ENCODE measurements at places on chromosomes 1 and 21. TPM values are rescaled to one million over a fixed set of nuclear protein-coding genes. Genes with fewer than 3 reads are reported as not detected.

GRCh38 chr1:15406614-15407559 is 2.8 kb upstream of the EFHD2 start:
- no peaks in the 10 kb centered on the region for H3K36me3 ChIP-seq
- no peak overlapping the region for H3K4me3 ChIP-seq
- no peaks in the 10 kb centered on the region for H3K27me3 ChIP-seq
- DNase-seq = peak; percentile 64
- no peak overlapping the region for H3K27ac ChIP-seq

Gene FCGR1A
- 0.64 TPM for polyA plus RNA-seq

GRCh38 chr1:229508823-229509337 is 739 bp upstream of the NUP133 start:
- peak overlapping the region; percentile 98 for H3K27ac ChIP-seq
- H3K36me3 ChIP-seq = peaks cover 6% of the 10 kb centered on the region
- H3K27me3 ChIP-seq = no peaks in the 10 kb centered on the region
- H3K4me3 ChIP-seq = peak overlapping the region; percentile 79
- peaks cover 7% of the 10 kb centered on the region for H3K4me1 ChIP-seq

Gene F13B
- polyA plus RNA-seq = not detected

Gene VAV3
- polyA plus RNA-seq = 0.75 TPM

GRCh38 chr1:5681654-5682053 is 310.6 kb downstream of the NPHP4 start:
- no peaks in the 10 kb centered on the region for H3K27me3 ChIP-seq
- no peak for DNase-seq
- H3K4me1 ChIP-seq = no peaks in the 10 kb centered on the region
- H3K4me3 ChIP-seq = no peak overlapping the region
- H3K27ac ChIP-seq = no peak overlapping the region

DNA sequence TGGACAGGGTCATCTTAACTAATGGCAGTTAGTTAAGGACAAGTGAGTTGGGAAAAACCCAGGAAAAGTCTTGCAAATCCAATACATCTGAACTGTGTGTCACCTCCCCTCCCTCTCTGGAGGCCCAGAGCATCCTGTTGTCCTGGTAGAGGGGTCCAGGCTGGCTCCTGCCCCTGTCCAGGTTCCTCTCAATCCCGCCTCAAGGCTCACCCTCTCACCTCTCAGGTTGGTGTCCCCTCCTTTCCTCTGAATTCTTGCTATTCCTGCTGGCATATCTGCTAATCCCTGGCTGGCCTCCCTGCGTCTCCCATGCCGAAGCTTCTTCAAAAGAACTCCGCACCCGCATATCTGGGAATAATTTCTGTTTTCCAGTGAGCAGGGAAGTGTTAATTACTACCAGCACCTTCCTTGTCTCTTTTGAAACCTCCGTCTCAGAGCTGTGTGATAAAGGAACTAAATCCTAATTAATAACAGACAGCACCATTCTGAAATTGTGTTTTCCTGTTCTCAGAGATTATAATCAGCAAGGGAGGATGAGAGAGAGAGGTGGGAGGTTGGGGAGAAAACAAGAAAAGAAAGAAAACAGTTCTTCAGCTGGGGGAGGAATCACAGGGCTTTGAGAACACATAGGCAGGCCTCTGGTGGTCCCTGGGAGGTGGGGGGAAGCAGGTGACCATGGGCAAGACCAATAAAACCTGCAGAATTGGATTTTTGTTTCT is 568.0 kb downstream of the PTPRU start:
- no peak overlapping the region for H3K27ac ChIP-seq
- H3K4me3 ChIP-seq = no peak overlapping the region
- H3K27me3 ChIP-seq = no peaks in the 10 kb centered on the region

DNA sequence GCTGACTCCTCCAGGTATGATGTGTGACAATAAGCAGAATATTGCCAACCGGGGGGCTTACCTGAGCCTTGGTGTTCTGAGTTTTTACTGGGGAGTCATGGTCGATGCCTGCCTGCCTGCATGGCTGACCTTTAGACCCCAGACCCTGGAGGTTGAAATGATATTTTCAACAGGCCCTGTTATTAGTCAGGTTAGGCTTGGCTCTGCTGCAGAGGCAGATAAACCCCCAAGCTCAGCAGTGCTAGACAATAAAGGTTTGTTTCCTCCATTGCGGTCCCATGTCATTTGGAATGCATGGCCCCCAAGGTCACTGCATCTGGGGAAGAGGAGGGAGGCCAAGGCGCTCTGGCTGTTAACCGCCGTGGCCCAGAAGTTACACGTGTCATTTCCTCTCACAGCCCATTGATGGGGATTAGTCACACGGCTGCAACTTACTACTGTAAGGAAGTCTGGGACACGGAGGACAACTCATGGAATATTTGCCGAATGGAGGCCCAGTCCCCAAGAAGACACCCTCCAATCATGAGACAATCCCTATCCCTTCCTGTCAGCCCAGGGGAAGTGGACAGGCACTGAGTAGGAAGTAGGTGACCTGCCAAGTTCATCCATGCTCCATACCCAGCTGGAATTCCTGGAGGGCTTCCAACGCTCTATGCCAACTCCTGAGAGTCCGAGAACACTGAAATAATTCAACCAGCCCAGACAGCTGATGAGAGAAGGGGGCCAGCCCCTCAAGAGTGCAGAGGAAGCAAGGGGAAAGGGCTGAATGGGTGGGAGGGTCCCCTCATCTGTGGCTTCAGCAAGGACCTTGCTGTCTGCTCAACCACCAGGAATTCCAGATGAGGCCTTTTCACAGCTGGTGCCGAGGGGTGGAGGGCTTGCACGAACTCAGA is 97.3 kb downstream of the TAS1R2 start:
- H3K27ac ChIP-seq = no peak overlapping the region
- H3K4me1 ChIP-seq = no peaks in the 10 kb centered on the region
- H3K36me3 ChIP-seq = no peaks in the 10 kb centered on the region
- no peaks in the 10 kb centered on the region for H3K27me3 ChIP-seq
- H3K4me3 ChIP-seq = no peak overlapping the region

Gene AMY1B
- polyA plus RNA-seq = not detected

DNA sequence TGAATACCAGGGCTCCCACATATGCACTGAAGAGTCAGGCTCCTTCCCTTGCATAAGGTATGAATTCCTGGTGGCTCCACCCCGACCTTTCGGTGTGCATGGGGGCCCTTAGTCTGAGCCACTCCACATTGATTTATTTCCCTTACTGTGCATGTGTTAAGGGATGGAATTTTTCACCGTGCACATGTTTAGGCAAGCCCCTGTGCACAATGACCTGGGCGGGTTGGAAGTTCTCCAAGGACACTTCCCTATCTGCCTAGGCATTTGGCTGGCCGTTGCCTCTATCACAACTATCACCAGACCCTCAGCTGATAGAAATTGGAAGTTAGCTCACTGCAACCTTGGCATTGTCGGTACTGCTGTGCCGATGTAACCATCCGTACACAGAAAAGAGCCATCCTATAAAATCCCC is 9.7 kb downstream of the S100A6 start:
- no peaks in the 10 kb centered on the region for H3K36me3 ChIP-seq
- no peaks in the 10 kb centered on the region for H3K4me1 ChIP-seq
- H3K27ac ChIP-seq = no peak overlapping the region
- no peaks in the 10 kb centered on the region for H3K27me3 ChIP-seq
- no peak overlapping the region for H3K4me3 ChIP-seq

DNA sequence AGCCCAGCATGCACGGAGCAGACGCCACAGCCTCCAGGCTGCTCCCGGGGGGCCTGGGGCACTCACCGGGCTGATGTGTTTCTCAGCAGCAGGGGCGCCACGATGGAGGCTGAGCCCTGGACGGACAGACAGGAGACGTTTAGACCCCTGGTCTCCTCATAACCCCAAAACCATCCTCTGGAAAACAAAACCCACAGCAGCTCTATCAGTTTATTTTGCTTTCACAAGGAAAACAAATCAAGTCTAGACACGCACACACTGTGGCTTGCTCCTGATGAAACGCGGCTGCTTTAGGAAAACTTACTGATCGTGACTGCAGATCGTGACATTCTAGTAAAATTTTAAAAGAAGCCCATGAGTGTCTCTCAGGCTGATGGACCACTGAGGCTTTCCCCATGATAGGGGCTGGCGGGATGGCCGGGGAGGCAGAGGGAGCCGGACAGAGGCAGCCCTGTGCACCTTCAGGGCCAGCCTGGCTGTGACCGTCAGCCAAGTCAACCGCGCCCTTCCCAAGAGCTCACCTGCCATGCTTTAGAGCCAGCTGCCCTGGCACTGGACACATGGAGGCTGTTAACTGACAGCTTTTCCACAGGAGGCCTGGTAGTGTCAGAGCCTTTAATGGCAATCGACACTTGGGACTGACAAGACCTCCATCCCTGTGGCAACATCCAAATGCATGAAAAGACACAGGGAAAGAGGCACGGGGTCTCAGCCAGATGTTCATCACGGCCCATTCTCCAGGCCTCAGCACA is 5.2 kb downstream of the POFUT2 start:
- DNase-seq = no peak
- H3K36me3 ChIP-seq = peaks cover 54% of the 10 kb centered on the region
- no peak overlapping the region for H3K27ac ChIP-seq
- no peaks in the 10 kb centered on the region for H3K27me3 ChIP-seq
